Dermis blood vessel endothelial cell (primary cell): ENCODE measurements at places on chromosomes 11 and 22. TPM values are rescaled to one million over a fixed set of nuclear protein-coding genes. Genes with fewer than 3 reads are reported as not detected.

Gene LRP5
- 87.3 and 169 TPM in 2 replicates for total RNA-seq

Gene A4GALT
- 52.5 and 60.2 TPM in 2 replicates for total RNA-seq

GRCh38 chr11:34637303-34637702, 16.4 kb downstream of the EHF start:
- DNase-seq, result no peak

- peak; percentile 95 for DNase-seq
These were observed 294.4 kb downstream of the MN1 start for GRCh38 chr22:27507111-27507611.

DNA sequence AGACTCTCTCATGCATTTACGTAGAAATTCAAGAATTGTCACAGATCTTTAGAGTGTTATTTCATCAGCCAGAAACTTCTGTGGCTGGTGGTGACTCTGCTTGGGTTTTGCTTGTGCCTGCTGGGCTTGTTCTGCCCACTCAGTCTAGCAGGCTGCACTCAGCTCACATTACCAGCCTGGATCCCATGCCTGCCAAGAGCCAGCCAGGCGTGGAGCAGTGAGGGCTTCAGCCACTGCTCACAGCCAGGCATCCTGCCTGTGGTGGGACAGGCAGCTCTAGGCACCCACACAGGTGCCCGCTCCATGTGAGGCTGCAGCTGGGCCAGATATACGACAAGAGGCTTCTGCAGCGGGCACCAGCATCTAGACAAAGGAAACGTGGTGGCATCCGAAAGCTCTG, 1213.3 kb upstream of the RAG2 start:
- DNase-seq, result no peak

DNA sequence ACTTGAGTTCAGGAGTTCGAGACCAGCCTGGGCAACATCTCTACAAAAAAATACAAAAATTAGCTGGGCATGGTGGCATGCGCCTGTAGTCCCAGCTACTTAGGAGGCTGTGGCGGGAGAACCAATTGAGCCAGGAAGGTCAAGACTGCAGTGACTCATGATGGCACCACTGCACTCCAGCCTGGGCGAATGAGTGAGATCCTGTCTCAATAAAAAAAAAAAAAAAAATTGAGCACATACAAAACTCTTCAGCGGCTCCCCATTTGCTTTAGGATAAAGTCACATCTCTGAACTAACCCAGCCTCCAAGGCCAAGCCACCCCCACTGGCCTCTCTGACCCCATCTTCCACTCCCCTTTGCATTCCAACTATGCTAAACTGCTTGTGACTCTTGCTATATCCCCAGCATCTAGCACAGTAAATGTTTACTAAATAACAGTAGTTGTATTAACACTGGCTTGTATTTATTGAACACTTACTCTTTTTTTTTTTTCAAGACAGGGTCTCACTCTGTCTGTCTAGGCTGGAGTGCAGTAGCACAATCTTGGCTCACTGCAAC, 28.9 kb downstream of the CREB3L1 start:
- DNase-seq, result no peak

DNA sequence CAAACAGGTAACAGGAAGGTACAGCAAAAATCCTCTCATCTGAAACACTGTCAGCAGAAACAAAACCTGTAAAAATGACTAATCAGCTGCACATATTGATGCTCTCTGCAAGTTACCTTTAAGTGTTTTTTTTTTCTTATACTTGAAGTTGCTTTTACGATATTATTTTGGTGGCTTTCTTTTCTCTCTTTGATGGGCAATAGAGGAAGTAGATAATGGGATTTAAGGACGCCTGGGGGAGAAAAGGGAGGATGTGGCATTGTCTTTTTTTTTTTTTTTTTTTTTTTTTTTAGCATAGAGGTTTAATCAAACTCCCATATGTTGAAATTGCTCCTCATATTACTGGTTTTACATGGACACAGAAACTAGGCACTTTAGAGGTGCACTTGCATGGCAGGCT, 11.4 kb upstream of the ADSL start:
- no peak for DNase-seq
